NCI-H69 (cell line): ENCODE measurements at places on chromosomes 4 and X.
A peak's percentile ranks its signal among the peaks of the same experiment; 100 is the strongest.

DNA sequence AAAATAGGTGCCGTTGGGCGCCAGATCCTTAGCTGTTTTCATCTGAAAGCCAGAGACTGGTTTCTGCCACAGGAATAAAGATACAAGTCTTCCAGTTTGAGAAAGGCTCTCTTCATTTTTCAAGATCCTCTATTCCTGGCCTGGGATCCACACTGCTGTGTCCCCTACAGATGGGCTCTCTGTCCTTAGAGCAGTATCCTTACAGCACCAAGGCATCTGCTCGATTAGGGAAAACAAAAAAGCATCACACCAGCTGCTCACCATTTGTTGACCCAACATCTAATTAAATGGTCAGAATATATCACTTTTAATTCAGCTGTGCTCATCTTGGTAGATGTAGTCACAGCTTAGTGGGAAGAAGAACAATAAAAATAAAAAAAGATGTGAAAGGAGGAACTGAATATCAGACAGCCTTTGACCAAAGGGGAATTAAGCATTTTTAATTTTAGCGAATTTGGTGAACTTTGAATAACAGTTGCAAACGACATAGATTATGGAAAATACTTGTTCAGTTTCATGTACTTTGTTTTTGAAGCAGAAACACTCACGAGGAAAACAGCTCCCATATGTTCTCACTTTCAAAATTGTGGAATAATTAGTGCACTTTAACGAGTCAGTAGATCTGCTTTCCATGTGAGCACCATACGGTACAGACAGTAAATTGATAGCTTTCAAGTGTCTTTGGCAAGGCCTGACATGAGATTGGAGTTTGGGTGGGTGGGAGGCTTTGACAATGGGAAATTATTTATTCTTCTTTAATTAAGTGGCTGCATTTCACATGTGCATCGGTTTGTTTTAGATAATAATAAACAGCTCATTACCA lies 148.4 kb upstream of the CLNK start:
- DNase-seq = peak; percentile 90

- peak; percentile 27 for DNase-seq
These were observed 139.1 kb downstream of the COL4A6 start for GRCh38 chrX:108299101-108299591.

DNA sequence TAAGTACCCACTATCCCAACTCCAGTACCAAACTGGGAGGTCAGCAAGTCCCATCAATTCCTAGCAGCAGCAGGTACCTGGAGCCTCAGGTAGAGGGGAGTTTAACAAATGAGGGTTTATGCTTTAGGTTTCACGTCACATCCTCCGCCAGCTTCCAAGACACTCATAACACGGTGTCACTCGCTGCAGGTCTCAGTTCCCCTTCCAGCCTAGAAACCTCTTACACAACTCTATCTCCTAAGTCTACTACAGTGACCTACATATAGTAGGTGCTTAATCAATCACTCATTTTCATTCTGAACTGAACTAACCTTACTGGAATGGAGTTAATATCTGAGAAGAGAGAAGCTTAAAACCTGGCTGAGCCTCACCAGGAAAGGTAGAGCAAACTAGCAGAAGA lies 96.0 kb downstream of the EFHC2 start:
- DNase-seq = no peak

DNA sequence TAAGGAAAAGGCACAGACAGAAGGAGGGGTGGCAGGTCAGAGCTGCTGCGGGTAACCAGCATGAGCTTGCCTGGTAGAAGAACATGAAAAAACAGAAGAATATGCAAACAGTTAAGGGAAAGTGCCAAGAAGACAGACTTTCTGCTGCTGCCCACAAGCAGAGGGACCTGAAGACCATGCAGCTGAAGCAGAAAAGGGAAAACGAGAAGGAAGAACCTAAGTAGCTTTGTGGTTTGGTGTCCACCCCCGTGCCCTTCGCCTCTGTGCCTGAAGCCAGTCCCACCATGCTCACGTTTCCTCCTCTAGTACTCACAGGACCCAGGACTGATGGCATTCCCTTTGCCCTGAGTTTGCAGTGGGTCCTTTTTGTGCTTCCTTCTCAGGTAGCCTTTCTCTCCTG lies 62.8 kb downstream of the UBA6 start:
- no peak for DNase-seq

DNA sequence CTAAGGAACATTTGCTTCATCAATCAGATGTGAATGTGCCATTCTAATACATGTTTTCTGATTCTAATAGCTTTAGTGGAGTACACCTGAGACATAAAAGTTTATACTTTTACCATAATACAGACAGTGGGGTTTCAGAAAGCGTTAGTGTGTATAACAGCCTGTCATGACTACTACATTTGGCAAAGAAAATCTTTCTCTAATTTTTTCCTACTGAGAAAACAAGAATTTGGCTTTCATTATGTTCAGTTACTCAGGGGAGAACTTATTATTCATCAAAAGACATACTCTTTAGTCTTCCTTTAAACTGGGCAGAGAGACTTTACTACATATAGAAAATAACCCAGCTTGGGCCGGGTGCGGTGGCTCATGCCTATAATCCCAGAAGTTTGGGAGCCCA lies 104.9 kb downstream of the PCDH18 start:
- DNase-seq = no peak

- DNase-seq = peak; percentile 85
These were observed 15.8 kb downstream of the ZCCHC12 start for GRCh38 chrX:118839334-118839958.

DNA sequence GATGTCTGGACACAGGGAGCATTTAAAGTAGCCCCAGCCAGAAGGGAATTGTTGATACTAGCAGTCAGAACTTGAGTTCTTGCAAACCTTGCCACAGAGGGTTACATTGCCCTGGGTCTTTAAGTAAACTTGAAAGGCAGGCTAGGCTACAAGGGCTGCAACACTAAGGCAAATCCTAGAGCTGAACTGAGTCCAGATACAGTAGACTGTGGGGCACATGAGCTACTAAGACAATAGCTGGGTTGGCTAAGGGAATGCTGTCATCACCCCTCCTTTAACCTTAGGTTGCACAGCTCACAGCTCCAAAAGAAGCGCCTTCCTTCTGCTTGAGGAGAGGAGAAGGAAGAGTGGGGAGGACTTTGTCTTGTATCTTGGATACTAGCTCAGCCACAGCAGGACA lies 35.6 kb downstream of the SH3BGRL start:
- no peak for DNase-seq

- no peak for DNase-seq
These were observed 9.6 kb upstream of the PRDM8 start for GRCh38 chr4:80187677-80188076.

GRCh38 chr4:188934320-188934962 lies 795.2 kb downstream of the TRIML1 start:
- no peak for DNase-seq

DNA sequence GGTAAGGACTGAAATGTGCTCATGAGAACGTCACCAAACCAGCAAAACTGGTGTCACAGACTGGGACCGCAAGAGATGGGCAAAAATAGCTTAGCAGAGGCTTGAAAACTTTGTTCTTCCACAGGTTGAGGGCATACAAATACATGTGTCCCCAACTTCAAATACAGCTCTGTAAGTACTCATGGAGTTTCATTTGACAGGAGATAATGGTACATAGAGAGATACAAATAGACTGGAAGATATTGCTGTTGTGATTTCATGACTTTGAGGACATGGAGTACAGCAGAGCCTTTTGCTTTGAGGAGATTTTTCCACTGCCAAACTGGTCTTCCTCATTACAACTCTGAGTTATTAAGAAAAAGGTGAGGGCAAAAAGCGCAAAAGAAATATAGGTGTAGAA lies 70.7 kb downstream of the STX18 start:
- no peak for DNase-seq

DNA sequence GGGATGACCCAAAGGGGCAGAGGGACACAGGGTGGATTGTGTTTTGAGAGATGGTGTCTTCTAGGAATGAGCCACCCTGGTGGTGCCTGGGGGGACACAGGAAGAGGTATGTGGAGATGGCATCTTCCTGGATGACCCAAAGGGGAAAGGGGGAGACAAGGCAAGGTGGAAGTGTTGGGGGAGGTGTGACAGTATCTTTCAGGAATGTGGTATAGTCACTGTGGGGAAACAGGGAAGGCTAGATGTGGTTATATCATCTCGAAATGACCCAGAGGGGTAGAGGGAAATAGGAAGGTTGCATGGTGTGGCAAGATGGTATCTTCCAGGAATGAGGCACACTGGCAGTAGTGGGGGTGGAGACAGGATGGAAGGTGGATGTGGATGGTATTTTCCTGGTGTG lies 62.9 kb downstream of the MAOA start:
- no peak for DNase-seq

DNA sequence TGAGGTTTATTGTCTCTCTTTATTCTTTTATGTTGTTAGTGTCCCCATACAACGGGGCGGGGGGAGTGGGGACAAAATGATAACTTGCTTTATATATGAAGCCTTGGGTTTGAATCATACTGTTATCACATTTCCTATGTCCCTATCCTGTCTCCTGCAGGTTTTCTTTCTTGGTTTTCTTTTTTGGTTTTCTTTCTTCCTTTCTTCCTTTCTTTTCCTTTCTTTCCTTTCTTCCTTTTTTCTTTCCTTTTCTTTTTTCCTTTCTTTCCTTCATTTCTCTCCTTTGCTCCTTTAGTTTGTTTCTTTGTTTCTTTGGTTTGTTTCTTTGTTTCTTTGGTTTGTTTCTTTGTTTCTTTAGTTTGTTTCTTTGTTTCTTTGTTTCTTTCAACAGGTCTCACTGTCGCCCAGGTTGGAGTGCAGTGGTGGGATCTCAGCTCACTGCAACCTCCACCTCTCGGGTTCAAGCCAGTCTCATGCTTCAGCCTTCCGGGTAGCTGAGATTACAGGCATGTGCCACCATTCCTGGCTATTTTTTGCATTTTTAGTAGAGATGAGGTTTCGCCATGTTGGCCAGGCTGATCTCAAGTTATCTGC lies 4.8 kb downstream of the FMR1 start:
- no peak for DNase-seq

GRCh38 chrX:39975101-39975925 lies 122.4 kb downstream of the BCOR start:
- peak; percentile 94 for DNase-seq

- DNase-seq = peak; percentile 22
These were observed 31.9 kb upstream of the TLR2 start for GRCh38 chr4:153652051-153652784.

DNA sequence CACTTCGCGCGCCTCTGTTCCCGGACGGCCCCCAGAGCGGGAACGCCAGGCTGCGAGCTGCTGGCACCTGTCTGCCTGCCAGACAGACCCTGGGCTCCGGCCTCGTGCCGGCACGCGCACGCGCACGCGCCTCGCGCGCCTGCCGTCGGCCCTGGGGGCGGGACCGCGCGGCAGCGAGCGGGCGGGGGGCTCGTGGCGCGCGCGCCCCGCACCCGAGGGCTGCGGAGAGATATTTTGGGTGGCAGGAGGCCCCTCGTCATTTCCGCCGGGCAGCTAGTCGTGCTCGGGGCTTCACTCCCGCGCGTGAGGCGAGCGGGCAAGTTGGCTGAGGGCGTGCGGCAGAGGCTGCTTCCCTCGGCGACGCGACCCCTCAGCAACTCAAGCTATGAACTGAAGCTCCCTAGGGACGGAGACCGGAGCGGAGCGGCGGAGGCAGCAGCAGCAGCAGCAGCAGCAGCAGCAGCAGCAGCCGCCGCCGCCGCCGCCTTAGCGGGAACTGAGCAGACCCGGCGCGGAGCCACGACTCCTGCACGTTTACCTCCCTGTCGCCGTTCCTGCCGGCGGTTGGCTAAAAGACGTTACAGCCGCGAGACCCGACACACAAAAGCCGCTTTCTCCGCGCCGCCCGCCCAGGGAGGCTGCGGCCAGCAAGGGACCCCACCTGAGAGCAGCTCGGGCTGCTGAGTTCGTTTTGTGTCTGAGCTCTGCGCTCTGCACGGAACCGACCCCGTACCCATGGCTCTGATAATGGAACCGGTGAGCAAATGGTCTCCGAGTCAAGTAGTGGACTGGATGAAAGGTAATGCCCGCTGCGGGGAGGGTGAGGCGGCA lies at the start of gene CNKSR2:
TSS of gene CNKSR2 (plus strand) at position 256 of the 831 bp plus-strand sequence. CDS start at position 736, 480 bp downstream.
- DNase-seq = peak; percentile 86

- DNase-seq = peak; percentile 24
These were observed 9.0 kb upstream of the IGFBP7 start for GRCh38 chr4:57119054-57119651.

GRCh38 chr4:57303012-57303751 lies 193.0 kb upstream of the IGFBP7 start:
- DNase-seq = no peak

DNA sequence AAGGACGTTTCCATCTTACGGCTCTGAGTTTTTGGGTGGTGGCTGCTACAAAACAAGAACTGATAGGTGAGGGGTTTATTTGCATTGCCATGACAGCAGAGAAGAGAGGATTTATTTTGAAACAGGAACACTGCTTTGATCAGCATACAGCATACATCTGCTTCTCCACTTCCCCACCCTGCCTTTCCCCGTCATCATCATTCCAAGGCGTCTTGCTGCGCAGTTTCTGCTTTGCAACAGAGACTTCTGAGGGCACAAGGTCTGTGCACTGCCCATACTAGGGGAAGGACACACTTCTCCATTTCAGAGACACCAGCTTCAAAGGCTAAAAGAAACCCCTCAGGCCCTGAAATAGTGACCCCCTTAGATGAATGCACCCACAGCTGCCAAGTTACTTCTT lies 19.1 kb downstream of the STARD8 start:
- DNase-seq = no peak

DNA sequence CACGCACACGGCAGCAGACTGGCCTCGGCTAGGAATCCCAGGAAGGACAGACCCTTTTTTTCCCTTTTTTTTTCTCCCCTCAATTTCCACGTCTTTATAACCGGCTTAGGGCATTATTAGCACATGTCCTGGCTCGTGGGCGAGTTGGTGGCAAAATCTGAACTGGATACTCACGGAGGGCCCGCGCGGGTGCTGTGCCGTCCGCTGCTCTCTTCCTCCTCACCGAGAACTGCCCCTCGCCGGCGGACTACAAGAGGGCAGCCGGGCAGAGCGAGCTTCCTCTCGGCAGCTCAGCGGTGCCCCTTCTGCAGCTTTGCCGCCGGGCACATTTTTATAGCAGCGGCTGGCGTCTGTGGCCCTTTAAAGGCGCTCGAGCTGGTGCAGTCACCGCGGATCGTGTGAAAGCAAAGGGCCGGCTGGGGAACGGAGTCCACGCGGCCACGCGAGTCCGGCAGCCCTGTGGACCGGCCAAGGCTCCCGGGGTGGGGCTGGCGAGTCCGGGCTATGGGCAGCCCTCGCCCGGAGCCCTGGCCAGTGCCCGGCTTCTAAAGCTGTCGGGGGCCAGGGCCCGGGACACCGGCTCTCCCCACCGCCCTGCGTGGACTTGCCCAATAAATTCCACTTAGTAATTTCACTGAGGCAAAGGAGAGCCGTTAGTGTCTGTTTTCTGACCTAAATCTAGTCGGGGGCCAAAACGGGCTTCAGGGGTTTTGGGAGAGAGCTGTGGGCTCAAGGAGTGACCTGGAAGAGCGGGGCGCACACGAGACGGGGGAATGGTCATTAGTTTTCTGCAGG lies 1.3 kb upstream of the CITED1 start:
- DNase-seq = peak; percentile 89

DNA sequence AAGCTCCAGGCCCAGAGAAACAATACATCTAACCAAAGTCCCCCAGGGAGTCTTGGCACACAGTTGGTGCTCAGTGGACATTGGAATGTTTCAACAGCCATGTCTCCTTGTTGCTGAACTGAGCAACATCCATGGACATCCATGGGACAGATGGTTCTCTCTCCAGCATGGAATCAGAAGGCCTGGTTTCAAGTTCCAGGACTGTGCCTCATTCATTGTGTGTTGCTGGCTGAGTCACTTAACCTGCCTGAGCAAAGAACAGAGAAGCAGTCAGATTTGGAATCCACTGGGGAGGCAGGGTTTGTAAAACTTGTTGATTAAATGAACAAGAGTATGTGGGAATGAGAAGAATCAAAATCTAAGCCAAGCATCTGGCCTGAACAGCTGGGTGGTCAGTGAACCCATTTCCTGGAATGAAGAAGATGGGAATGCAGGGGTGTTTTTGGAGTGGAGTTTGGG lies 147.9 kb downstream of the CHIC2 start:
- DNase-seq = no peak
